Activated B cell treated with CpG ODN at 0.5 μM for 24 hours (primary cell): ENCODE measurements at places on chromosomes 12 and 14.

DNA sequence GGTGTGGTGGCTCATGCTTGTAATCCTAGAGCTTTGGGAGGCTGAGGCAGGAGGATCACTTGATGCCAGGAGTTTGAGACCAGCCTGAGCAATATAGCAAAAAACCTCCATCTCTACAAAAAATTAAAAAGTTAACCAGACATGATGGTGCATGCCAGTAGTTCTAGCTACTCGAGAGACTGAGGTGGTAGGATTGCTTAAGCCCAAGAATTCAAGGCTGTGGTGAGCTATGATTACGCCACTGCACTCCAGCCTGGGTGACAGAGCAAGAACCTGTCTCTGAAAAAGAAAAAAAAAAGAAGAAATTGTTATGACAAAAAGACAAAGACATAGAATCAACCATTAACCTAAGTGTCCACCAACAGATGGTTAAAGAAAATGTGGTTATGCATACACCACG is 2.1 kb upstream of the ATP23 start:
- DNase-seq = no peak

- no peak for DNase-seq
Measured at GRCh38 chr14:91884664-91885063, 17.3 kb upstream of the TC2N start.

GRCh38 chr12:65640489-65640901 is 183.8 kb upstream of the HMGA2 start:
- no peak for DNase-seq

DNA sequence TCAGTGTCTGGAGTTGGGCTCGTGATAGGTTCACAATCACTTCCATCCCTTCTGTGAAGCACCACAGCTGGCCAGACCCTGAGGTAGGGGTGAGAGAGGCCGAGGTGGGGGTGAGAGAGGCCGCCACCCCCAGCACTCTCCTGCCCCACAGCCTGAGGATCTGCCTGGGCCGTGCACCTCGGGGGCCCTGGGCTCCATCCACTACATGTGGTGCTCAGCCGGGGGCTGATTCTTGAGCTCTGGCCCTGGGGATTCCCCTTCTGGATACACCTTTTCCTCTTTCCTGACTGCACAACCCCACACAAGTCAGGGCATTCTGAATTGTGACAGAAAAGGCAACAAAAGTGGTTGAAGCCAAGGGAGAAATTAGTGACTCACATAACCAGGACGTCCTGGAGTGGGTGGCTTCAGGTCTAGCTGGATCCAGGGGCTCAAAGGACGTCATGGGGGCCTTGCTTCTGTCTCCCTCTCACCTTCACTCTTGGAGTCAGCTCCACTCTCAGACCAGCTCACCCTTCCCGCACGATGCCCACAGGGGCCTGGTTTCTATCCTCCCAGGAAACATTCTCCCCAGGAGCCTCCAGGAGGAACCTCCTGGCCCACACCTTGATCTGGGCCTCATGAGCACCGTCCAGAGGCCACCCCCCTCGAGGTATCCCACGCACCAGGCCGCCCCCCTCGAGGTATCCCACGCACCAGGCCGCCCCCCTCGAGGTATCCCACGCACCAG is 12.1 kb upstream of the FBRSL1 start:
- DNase-seq = no peak

- DNase-seq = no peak
Measured at GRCh38 chr12:49505672-49506071, 33.2 kb upstream of the KCNH3 start.

DNA sequence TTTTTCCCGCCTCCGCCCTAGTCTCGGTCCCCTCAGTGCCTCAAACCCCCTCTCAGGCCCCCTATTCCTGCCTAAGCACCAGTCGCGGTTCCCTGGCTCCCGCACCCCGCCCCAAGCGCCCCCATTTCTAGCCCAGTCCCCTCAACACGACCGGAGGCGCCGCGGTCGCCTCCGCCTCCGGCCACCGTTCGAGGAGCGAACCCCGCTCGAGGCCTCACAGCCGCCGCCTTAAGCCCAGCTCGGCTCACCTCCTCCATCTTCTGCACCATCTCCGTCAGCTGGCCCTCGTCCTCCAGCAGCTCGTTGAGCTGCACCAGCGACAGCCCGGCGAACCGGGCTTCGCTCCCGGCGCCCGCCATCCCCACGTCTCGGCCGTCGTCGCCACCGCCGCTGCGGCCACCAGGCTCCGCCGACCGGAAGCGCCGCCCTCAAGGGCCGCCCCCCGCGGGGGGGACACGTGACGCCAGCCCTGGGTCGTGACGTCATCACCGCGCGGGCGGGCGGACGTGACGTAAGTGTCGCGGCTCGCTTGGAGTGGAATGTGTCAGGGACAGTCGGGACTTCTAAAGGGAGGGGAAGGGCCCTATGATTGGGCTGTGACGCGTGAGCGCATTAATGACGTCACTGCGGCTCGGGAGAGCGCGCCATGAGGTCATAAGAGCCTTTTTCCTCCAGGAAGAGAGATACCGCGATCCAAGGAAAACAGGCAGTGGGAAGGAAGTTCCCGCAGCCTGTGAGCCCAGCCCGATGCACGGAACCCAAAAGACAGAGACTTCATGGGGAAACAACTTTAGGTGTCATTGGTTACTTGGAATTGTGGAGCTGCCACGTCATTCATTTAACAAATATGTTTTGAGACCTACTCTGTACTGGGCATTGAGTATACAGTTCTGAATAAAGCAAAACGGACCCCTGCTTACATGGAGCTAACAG is at the start of gene VPS37B:
Gene VPS37B (minus strand): TSS at position 421 of the 933 bp plus-strand sequence. CDS start 62 bp downstream, at position 359.
- peak; percentile 87 for DNase-seq

DNA sequence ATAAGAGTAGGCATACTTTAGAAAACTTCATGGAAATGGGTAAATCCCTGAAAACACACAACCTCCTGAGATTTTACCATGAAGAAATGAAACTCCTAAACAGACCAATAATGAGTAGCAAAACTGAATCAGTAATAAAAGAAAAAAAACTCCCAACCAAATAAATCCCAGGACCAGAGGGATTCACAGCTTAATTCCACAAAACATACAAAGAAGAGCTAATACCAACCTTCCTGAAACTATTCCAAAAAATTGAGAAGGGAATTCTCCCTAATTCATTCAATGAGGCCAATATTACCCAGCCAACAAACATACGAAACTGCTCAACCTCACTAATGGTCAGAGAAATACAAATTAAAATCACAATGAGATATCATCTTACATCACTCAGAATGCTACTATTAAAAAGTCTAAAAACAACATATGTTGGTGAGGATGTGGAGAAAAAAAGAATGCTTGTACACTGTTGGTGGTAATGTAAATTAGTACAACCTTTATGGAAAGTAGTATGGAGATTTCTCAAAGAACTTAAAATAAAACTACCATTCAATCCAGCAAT is 97.3 kb upstream of the ST8SIA1 start:
- DNase-seq = no peak

DNA sequence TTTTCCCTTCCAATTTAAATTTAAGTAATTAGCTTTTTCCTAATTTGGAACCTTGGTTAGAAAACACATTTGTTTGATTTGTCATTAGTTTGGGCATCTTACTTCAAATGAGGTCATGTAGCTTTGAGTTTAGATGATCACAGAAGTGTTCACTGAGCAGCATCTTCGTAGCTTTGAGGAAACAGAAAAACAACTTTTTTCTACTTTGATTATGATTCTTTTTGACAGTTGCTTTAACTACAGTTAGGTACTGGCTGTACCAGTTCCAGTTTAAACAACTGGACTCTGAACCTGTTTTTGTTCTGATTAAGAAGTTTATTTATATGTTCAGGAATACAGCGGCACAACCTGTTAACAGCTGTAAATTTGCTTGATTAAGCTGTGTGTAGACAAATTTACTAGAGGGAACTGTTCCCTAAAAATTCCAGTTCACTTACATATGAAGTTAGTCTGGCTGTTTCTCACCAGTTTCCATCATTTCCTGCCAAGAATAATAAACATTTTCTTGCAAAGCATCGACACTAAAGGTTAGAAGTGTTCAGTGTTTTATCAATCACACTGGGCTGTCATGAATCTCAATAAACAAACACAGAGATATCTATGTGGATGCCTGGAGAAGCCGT is 191.9 kb downstream of the RAD51B start:
- DNase-seq = no peak

- DNase-seq = no peak
Measured at GRCh38 chr14:56412468-56413434, 166.8 kb upstream of the TMEM260 start.

DNA sequence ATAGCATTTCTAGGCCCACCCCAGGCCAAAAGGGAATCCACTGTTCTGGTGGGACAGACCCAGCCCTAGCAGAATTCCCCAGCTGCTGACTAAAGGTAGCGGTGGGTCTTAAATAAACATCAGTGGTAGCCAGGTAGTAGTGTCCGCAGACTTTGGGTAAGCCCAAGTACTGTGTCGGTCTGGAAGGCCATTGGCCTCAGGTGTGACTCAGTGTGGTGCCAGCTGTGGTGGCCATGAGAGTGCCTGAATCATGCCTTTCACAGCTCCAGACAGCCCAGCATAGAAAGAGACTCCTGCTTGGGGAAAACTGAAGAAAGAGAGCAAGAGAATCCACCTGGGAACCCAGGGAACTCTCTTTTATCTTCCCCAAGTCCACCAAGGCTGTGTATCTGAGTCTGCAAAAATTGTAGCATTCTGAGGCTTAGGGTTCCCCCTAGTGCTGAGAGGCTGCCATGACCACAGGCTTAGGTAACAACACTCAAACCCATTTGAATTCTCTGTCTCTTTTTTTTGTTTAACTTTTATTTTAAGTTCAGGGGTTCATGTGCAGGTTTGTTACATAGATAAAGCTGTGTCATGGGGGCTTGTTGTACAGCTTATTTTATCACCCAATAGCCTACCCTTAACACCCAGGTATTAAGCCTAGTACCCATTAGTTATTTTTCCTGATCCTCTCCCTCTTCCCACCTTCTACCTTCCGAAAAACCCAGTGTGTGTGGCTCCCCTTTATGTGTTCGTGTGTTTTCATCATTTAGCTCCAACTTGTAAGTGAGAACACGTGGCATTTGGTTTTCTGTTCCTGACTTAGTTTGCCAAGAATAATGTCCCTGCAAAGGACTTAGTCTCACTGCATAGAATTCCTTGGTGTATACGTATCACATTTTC is 16.7 kb upstream of the CD163L1 start:
- DNase-seq = no peak

DNA sequence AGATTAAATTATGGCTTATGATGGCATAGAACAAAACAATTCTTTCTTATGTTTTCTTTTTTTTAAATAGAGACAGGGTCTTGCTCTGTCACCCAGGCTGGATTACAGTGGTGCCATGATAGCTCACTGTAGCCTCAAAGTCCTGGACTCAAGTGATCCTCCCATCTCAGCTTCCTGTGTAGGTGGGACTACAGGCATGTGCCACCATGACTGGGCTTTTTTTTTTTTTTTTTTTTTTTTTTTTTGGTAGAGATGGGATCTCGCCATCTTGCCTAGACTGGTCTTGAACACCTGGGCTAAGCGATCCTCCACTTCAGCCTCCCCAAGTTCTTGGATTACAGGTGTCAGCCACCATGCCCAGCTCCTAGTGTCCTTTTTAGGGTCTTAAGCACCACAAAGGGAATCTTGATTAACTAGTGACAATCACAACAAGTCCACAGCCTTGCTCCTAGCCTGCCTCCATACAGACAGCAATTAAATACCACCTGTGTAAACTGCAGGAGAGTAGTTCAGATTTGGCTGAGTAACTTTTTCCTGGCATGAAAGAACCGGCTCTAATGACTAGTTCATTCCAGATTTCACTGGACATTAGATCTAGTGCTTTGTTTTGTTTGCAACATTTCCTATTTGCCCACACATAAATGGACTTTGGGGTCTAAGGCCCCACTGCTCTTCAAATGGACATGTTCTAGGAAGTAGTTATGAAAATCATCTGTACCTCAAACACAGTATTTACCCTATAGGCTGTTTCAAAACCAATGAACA is 61.6 kb downstream of the SH2B3 start:
- DNase-seq = no peak

- no peak for DNase-seq
Measured at GRCh38 chr14:91877376-91877915, 10.1 kb upstream of the TC2N start.
